ENCODE measurements at places on chromosomes 6 and 20. TPM values are rescaled to one million over a fixed set of nuclear protein-coding genes. Genes with fewer than 3 reads are reported as not detected.

The CCN6 gene
- total RNA-seq: not detected

The CTAGE9 gene
- 0.05 TPM for total RNA-seq

The POLR3F gene
- 8.6 TPM for total RNA-seq

The BMP2 gene
- 26.9 TPM for total RNA-seq

The ZFP57 gene
- total RNA-seq: not detected

The ZBTB12 gene
- total RNA-seq: 1.7 TPM

The NKX2-2 gene
- not detected for total RNA-seq

The MUC21 gene
- total RNA-seq: not detected

The IPCEF1 gene
- 1.9 TPM for total RNA-seq

The MATN4 gene
- total RNA-seq: not detected

The PERP gene
- 58.1 TPM for total RNA-seq

The MAN1A1 gene
- total RNA-seq: 48.1 TPM

The MYLIP gene
- 16.7 TPM for total RNA-seq

The FHL5 gene
- not detected for total RNA-seq

The PLCB4 gene
- total RNA-seq: 5.9 TPM

The CST7 gene
- total RNA-seq: not detected

All from glomerular endothelial cell (primary cell).